ENCODE measurements at places on chromosomes 6 and 20.

DNA sequence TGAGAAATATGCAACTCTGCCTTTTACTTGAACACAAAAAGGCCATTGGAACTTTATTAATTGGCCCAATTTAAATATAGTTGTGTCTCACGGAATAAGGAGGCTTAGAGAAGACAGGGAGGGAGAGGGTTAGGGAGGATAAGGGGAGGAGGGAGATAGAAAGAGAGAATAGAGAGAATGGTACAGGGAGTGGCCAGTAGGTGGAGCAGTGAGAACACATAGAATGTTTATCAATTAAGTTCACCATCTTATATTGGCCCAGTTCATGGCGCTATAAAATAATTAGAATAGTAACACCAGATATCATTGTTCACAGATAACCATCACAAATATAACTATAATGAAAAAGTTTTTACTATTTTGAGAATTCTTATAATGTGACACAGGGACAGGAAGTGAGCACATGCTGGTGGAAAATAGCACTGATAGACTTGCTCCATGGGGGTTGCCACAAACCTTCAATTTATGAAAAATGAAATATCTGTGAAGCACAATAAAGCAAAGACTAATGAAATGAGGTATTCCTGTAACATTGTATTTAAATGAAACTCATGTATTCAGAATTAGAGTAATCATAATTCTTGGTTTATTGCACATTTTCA lies 374.1 kb upstream of the MANEA start:
- no peak for DNase-seq

GRCh38 chr6:33049323-33050013 lies 24.0 kb downstream of the HLA-DPA1 start:
- no peak for DNase-seq

- DNase-seq, result no peak
Observed at GRCh38 chr6:54846857-54847674, 495 bp downstream of the FAM83B start.

DNA sequence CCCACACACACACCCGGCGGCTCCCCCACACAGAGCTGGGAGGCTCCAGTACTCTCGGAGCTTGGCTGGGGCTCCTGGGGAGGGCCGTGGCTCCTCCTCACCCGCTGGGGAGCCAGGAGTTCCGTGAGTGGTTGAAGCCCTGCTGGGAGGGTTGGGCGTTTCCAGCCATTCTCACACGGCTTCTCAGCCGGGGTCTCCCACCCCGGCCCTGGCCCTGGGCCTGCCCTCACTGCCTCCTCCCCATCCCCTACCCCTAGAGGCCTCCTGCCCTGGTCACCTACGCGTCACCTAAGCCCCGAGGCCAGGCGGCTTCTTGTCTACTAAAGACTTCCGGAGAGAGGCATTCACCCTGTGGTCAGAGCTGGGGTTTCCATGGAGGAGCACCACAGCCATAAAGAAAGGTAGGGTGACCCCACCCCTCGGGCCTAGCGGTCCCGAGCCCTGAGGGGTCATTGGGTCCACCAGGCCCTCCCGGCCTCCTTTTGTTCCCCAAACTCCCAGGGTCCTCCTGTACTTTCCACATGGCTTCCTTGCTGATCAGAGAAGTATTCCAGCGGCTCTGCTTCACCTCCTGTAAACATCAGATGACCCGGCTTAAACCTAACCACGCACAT lies 99.3 kb downstream of the TTLL2 start:
- no peak for DNase-seq

GRCh38 chr6:115750292-115750691 lies 310.4 kb downstream of the FRK start:
- no peak for DNase-seq

DNA sequence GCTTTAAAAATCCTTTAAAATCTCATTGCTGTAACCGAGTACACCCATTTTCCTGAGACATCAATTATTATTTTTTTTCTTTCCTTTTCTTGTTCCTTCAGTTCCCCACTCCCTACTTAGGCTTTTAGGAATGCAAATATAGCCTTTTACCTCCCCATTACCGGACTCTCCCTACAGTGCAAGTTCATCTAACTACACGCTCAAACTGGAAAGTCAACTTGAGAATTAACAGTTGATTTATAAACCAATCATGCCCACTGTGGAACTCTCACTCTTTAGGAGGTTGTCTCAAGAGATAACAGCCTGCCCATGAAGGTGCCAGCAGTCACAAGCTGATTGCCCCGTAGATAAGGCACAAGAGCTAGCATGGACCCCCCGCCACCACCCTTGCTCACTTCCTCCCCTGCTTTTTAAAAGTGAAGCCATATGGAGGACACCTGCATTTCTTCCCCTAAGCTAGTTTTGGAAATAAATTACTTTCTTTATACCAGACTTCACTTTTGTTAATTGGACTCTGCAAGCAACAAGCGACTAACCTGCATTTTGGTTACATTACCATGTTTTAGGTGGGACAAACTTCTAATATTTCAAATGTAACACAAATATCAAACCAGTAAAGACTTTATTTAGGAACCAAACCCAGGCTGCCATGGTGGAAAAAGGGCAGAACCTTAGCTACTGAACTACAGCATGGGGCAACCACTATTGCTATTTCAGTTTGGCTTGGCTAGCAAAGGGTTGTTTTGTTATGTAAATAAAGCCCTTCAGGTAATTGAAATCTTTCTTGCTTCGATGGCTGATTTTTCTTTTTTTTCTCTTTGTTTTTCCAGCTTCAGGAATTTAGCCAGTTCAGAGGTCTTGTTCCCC lies 34.9 kb downstream of the UBD start:
- DNase-seq, result no peak

GRCh38 chr6:90375681-90376439 lies 79.2 kb upstream of the BACH2 start:
- DNase-seq, result no peak

DNA sequence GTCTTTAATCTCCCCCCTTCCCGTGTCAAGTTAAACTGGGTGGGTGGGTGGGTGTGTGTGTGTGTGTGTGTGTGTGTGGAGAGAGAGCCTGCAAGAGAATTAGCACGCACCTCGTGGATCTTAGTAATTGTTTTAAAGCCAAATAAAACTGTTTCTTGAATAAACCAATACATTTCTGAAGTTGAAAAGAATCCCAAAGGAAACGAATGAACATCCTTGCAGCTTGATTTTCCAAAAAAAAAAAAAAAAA lies 381 bp upstream of the BICRAL start:
- no peak for DNase-seq

DNA sequence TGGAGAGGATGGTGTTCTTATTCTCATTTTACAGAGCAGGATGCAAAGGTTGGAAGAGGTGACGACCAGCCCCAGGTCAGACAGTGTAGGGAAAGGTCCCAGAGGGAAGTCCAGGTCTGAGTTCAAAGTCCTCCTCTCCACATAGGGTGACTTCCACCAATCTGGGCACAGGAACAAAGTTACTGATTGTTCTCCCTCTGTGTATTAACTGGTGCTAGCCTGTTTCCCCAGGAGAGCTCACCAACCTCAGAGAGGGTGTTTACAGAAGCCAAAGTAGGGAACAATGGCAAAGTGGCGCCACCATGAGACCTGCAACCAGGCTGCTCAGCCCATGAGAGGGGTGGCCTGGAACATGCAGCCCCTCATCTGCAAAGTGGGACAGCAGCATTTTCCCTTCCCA lies 16.8 kb upstream of the SIRPB1 start:
- DNase-seq, result no peak

GRCh38 chr6:11869672-11870340 lies 91.2 kb upstream of the ADTRP start:
- DNase-seq, result no peak

DNA sequence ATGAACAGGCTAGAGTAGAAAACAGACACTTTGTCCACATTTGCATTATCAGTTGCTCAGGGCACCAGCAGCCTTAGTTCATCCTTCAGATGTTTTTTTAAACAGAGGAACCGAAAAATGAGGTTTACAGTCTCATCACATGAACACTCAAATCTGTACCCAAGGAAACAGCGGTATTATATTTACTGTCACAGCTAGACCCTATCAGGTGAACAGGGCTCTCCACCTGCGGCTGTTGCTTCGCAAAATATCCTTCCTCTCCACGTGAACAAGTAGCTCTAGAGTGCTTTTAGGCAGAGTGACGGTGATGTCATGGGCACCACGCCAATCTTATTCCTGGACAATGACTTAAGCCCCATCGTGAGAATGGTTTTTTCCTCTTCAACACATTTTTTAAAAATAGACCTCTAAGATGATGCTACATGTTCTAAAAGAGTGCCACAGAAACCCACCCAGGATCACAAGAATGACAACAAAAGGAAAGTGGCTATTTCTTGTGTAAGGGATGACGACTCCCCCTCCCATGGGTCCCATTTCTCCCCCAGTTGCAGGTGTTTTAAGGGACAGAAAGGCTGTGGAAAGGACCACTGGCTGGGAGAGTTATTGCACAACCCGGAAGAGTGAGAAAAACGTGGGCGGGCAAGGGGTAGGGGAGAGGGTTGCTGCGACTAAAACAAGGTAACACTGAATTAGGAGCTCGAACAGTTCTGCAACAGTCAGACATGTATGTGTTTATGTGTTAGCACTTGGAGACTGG lies 77.7 kb downstream of the EFHC1 start:
- no peak for DNase-seq

DNA sequence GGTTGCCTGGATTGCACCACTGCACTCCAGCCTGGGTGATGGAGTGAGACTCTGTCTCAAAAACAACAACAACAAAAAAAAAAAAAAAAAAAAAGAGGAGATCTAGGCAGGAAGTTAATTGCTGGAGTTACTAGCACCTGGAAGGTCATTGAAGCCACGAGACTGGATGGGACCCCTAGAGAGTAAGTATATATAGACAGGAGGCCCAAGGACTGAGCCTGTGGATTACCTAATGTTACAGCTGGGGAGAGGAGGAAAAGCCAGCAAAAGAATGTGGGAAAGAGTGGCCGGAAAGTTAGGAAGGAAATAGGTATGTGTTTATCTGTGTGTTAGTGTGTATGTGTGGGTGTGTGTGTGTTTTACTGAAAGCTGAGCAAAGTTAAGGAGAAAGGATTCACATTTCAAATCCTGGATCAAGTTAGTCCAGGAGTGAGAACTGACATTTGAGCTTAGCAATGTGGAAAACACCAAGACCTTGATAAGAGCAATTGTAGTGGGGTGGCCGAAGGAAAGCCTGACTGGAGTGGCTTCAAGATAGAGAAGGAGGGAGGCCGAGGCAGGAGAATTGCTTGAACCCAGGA lies 38.4 kb downstream of the ANKRD6 start:
- no peak for DNase-seq

- DNase-seq, result no peak
Observed at GRCh38 chr20:63854766-63855362, 6.4 kb upstream of the ABHD16B start.

DNA sequence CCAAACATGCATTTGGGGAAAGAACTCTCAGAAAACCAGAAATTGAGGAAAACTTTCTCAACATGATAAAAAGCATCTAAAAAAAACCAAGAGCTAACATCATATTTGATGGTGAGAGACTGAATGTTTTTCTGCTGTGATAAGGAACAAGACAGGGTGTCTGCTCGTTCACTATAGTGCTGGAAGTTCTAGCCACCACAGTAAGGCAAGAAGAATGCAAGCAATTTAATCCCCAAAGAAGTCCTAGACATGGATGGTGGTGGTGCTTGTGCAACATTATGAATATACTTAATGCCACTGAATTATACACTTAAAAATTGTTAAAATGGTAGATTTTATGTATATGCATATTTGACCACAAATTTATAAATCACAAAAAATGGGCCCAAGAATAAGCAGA lies 53.4 kb downstream of the LYRM2 start:
- DNase-seq, result no peak

GRCh38 chr6:29675561-29675960 lies 5.4 kb downstream of the ZFP57 start:
- no peak for DNase-seq

DNA sequence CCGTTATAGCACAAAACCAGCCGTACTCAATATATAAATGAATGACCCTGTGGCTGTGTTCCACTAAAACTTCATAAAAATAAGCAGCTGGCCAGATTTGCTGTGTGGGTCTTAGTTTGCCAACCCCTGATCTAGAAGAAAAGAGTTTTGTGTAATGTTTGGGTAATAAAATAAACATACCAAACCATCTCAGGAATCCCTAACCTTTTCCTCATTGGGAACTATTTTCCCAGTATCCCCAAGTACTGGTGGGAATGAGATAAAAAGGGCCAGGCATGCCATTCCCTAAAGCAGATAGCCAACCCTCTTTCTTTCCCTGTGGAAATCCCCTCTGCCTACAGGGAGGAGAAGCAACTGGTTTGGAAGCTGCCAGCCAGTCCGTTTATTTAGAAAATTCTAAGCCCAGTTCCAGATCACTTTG lies 169.1 kb upstream of the AKAP12 start:
- no peak for DNase-seq

- DNase-seq, result no peak
Observed at GRCh38 chr6:142331601-142332000, 29.8 kb downstream of the ADGRG6 start.

- DNase-seq, result no peak
Observed at GRCh38 chr6:138440296-138440695, 36.3 kb downstream of the HEBP2 start.

- DNase-seq, result no peak
Observed at GRCh38 chr20:58851221-58851968, 693 bp upstream of the GNAS-AS1 start.

- DNase-seq, result no peak
Observed at GRCh38 chr6:137372532-137372931, 121.7 kb downstream of the OLIG3 start.

DNA sequence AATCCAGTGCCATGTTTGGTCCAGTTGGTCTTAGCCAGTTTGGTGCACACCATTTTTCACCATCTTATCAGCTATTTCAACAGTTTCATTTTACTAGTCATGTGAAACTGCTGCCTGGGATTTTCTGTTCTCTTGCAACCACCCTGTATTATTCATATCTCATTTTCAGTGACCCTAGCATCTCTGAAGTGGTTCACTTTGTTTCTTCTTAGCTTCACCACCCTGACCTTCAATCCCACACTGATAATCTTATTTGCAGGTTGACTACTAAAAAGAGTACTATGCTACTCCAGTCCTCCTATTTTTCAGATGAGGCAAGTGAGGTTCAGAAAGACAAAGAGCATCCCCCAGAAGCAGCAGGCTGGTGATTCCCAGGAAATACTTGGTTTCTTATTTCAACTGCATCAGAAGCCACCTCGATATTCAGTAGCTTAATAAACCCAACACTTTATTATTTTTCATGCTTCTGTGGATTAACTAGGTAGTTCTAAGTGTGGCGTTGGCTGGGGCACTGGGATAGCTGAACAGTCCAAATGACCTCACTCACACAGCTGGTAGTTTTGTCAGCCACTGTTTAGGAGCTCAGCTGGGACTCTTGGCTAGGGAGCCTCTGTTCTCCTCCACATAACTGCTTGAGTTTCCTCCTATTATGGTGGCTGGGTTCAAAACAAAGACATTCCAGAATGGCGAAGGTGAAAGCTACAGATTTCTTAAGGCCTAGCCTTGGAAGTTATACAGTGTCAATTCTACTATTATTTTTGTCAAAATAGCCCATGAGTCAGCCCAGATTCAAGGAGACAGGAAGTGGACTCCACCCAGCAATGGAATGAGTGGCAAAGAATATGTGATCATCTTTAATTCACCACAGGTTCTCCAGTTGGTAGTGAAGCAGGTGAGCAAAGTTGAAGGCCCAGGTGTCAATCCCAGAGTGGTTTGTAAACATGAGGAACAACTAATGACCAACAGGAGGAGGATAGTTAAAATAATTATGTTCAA lies 40.6 kb downstream of the BPIFB4 start:
- no peak for DNase-seq

GRCh38 chr6:21263531-21264287 lies 329.8 kb upstream of the SOX4 start:
- peak; percentile 54 for DNase-seq
